Hematopoietic multipotent progenitor cell treated with erythropoietin and hydrocortisone succinate and interleukin-3 and kit ligand, for 6 days (in vitro differentiated cells): ENCODE measurements at places on chromosomes 4 and X.

DNA sequence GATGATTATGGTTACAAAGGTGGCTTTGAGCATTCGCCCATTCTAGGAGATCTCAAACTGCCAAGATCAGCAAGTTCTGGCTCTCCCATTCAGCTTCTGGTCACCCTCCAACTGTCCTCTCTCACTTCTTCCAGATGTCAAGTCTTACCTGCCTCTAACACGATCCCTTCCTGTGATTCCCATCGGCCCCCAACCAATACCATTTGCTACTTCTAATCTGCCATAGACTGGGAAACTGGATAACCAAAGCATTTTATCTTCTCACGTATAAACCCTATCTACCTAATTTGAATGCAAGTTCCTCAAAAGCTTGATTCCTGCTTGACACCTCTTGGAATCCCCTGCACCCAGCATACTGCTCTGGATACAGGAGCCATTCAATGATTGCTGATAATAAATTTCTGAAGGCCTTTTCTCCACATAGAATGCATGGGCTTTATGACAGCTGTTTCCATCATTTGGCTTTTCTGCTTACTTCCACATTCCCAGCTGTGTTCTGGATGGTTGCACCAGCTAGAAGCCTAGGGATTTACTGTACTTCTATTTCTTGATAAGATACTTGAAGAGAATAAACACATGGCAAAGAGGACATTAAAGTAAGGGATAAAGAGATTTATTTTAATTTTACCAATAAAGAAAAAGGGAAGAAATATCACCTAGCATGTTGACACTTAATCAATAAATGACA, 9.6 kb downstream of the GPC4 start:
- DNase-seq, result no peak

DNA sequence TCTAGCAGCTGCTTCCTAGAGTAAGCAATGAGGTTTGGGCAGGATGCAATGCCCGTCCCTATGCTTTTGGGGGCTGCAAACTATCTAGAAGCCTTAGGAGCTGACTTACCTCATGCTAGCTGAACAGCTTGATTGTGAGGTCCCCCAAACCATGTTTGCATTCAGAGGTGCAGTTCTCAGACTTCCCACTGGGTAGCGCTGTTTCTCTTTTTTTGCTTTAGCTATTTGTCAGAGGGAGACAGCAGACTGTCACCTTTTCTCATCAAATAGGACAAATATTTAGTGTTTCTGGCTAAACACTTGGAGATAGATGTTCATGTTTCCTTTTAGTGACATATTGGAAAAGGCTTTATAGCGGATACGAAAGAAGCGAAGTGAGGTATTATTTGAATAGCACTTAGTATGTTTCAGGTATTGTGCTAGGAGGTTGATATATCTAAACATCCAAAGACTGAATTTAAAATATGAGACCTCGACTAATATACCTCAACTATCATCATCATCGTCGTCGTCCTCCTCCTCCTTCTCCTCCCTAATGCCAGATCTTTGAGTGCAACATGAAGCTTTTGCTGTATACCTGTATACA, 18.7 kb upstream of the TMEM192 start:
- peak; percentile 77 for DNase-seq

- no peak for DNase-seq
These were observed 210.5 kb upstream of the KIT start for GRCh38 chr4:54447304-54447703.

GRCh38 chrX:82756272-82756671, 751.8 kb upstream of the POU3F4 start:
- DNase-seq, result no peak
